ENCODE measurements at places on chromosomes 11 and 22.
A peak's percentile ranks its signal among the peaks of the same experiment; 100 is the strongest.

DNA sequence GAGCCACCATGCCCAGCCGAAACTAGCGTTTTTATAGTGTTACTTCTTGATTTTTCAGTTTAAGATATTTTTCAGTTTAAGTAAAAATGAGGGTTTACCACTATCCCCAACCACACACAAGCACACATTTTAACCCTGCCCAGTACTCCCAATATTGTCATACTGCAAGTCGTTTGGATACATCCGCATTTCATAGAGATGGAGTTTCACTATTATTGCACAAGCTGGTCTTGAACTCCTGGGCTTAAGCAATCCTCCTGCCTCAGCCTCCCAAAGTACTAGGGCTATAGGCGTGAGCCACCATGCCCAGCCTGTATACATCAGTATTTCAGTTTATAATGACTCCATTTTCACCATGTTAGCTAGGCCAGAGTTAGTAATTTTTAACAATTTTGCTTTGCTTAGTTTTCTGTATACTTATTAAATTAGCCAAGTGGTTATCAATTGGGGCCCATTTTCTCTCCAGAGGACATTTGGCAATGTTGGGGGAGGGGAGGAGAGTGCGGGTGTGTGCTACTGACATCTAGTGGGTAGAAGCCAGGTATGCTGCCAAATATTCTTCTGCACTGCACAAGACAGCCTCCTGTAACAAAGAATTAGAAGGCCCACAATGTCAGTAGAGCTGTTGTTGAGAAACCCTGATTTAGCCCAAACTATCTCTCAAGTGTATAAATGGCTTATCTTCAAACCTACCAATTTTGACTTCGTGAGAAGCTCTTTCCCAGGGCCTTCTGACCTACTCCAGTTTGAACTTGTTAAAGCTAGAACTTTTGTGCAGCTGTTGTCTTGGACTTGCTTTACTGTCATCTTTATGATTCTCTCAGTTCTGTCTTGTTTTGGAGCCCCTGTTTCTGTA, 7.3 kb downstream of the USP47 start:
- no peak for DNase-seq

DNA sequence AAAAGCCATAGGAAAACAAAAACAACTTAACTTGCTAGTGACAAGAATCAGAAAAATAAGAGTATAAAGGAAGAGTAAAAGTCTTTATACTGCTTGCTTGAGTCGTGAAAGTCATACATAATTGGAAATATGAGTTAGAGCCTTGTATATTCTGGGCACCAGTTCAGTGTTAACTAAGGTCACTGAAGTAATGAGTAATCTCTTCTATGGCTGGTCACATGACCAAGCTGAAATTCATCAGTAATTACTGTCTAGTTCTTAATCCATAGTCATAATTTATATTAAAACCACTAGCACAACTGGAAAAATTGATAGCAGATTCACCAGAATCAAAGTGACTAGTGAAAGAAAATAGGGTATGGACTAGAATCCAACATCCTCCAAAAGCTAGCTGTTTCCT, 84.4 kb upstream of the SLC5A12 start:
- DNase-seq, result no peak

DNA sequence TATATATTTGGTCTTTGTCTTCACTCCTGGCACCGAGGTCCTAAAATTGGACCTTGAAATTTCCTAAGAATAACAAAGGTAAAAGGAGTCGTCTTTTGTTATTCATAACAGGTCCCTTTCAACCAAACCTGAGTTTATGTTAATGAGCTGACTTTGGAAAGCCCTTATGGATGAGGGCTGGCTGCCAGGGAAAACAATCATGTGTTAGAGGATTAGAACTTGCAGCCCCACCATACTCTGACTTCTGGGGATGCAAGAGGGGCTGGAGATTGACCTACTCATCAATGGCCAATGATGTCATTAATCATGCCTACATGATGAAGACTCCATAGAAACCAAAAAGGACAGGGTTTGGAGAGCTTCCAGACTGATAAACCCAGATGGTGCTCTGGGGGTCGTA, 118.9 kb downstream of the MRTFA start:
- no peak for DNase-seq

GRCh38 chr22:39703928-39704639, 133.5 kb downstream of the CACNA1I start:
- no peak for DNase-seq

DNA sequence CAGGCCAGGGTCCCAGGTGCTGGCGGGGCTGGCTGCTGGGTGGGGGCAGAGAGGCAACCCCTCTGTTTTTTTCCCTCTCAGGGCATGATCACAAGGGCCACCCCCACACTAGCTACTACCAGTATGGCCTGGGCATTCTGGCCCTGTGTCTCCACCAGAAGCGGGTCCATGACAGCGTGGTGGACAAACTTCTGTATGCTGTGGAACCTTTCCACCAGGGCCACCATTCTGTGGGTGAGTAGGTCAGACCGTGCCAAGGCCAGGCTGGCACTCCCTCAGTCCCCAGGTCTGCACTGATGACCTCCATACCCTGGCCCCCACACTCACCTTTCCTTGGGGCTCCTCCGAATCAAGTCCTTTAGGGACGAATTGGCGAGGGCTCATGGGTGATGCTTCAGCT, 7.3 kb downstream of the TCN2 start:
- no peak for DNase-seq

DNA sequence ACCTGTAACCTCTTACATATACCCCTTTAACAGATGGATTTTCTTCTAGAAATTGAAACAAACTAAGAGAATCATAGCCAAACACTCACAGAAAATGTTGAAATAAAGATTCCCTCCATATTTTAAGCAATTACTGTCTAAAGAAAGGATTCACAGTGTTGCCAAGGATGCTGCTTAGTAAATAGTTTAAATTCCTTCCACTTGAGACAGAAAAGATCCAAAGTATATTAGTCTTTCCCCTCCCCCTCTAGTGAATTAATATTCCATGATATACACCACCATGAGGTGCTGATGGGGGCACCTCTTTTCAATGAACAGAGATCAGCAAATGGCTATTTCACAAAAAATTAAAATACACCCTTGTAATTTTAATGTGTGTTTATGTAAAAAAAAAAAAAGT, 186.8 kb downstream of the SOX6 start:
- no peak for DNase-seq

GRCh38 chr11:123202155-123203151, 7.4 kb upstream of the CLMP start:
- DNase-seq, result no peak

GRCh38 chr11:108858622-108859021, 193.8 kb downstream of the DDX10 start:
- no peak for DNase-seq

DNA sequence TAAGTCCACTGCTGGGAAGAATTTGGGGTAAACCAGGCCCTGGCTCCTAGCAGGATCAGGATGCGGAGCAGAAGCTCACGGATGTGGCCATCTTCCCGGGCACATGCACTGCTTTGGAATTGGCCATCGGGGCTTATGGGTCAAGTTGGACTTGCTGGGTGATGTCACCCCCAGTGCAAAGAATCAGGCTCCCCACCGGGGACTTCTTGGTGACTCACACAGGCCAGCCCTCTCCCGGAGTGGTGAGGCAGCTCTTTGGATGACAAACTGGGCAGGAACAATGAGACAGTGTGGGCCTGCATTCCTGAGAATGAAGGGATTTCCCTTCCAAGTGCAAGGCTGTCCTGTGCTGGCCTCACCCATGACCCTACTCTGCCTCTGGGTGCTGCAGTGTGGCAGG, 128.8 kb upstream of the ANO1 start:
- DNase-seq, result no peak

GRCh38 chr11:124584681-124585372, 15.0 kb downstream of the OR8A1 start:
- DNase-seq, result no peak

- no peak for DNase-seq
These were observed 6.8 kb downstream of the TOLLIP start for GRCh38 chr11:1302461-1303125.

- DNase-seq, result no peak
These were observed 733 bp downstream of the TRIM5 start for GRCh38 chr11:5684036-5684645.

GRCh38 chr11:125358254-125358840, 137.7 kb downstream of the FEZ1 start:
- no peak for DNase-seq

GRCh38 chr11:9138612-9139579, 47.5 kb upstream of the SCUBE2 start:
- DNase-seq, result peak; percentile 88

GRCh38 chr11:89235083-89235482, 57.4 kb downstream of the TYR start:
- no peak for DNase-seq

DNA sequence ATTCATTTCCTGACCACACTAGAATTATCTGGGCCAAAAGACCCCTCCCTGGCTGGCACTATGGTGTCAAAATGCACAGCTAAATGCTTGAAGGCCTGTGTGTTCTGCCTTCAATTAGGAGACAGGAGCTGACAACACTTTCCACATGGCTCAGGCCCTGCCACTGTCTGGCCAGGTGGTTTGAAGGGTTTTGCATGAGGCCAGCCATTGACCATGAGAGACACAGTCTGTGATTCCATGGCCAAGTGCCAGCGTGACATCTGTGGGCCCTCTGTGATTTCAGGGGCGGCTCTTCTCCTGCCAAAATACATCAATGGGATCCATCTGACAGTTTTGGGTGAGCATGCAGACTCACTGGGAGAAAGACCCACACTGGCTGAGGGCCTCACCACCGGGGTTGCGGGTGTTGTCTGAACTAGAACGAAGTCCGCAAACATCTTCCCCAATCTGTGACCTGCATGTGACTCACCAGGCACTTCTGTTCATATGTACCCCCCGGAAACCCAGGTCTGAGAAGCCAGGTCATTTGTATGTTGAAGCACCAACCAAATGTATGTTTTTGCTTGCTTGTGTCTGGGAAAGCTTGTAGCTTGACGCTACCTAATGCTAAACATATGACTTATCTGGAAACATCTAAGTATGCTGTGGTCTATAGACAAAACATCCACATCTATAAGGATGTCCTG, 20.7 kb upstream of the NAV2 start:
- DNase-seq, result no peak

DNA sequence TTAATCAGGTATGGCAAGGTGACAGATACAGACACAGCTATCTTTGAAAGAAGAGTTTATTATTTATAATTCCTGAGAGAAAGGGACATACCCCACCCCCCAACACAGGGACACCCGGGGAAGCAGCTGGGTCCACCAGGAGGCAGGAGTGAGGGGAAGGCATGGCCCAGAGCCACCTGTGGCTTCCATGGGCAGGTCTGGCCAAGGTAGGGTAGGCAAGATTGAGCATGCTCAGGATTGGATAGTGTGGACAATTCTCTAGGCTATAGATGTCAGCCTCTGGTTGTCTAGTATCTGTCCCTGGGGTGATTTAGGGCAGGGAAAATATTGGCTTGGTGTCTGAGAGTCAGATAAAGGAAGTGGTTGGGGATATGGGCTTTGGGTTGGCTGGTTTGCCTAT, 27.5 kb upstream of the SMIM35 start:
- no peak for DNase-seq

DNA sequence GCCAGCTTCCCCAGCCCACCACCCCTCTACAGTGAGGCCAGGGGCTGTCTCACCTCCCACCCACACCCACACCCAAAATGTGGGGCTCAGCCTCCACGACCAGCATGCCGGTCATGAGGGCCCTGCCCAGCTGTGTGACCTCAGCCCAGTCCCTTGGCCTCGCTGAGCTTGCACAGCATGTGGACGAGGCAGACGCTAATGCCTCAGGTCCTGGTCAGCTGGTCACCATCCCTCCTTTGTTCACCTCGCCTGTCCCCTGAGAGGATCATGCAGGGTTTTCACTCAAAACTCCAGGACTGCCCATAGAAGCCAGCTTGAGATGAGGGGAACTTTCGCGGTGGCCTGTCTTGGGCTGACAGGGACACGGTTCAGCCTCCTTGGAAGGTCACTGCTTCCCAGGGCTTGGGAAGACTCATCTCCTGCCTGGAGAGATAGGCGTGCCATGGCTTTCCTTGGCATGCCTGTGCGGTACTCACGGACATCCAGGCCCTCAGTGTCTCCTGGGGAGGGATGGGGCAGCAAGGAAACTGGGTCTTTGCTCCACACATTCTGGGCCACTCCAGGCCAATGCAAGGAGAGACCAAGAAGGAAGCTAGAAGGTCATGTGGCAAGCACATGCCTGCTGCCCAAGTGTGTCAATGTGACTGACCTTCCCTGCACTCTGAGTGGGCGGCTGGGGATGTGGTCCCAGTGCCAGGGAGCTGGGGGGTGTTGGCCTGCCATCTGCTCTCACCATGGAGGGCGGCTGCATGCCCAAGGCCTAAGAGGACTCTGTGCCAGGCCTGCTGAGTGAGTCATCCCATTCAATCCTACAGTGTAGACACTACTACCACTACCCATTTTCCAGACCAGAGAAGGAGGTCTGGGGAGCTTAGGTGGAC, 3.2 kb upstream of the RTN4R start:
- no peak for DNase-seq

- no peak for DNase-seq
These were observed 90.0 kb upstream of the ALX4 start for GRCh38 chr11:44399968-44400367.

GRCh38 chr11:62008193-62008592, 40.8 kb upstream of the FTH1 start:
- no peak for DNase-seq

Data from brain pericyte (primary cell).